Upper lobe of right lung (tissue), 1 donor: ENCODE measurements at places on chromosomes 16 and 17. TPM values are rescaled to one million over a fixed set of nuclear protein-coding genes. Genes with fewer than 3 reads are reported as not detected.

Gene CPHXL2
- total RNA-seq: not detected

Gene EVPLL
- 1.8 TPM for total RNA-seq

Gene TLCD3B
- not detected for total RNA-seq

Gene EMP2
- 726 TPM for total RNA-seq

Gene CCL23
- 26.5 TPM for total RNA-seq

Gene PARD6A
- 4.7 TPM for total RNA-seq

Gene PRR15L
- 47.4 TPM for total RNA-seq

Gene ZNF469
- total RNA-seq: 2.1 TPM

Gene SMIM36
- total RNA-seq: not detected

Gene ZFHX3
- 29.0 TPM for total RNA-seq

DNA sequence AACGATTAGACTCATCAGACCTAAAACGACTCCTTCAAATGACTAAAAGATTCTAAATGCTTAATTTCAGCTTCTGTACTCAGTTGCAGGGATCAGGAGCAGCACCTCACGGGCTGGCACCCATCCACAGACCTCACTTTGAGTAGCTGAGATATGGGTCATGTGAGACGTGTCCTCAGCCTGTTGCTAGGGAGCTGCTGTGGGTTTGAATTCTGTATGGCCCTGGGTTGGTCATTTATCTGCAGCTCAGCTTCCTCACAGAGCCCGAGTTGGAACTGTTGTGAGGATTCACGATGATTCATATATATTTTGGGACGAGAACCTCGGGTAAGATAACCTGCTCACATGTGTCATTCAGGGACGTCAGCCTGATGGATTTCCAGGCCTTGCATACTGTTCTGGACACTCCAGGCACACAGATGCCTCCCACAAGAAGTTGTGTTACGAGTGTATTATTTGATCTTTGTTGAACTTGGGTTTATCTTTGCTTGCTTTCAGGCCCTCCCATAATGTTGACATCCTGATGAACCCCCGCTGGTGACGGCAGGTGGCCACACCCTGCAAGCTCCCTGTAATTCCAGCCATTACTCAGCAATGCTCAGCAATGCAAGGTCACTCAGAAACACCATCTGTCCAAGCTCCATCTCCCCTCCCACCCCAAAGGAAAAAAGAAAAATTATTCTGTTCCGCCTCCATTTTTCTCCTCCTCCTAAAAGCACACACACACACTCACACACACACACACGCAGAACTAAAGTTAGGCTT lies 137.6 kb downstream of the RBFOX3 start:
- no peaks in the 10 kb centered on the region for H3K36me3 ChIP-seq
- no peak overlapping the region for H3K4me3 ChIP-seq
- DNase-seq: no peak
- H3K4me1 ChIP-seq: no peaks in the 10 kb centered on the region
- H3K27ac ChIP-seq: no peak overlapping the region

DNA sequence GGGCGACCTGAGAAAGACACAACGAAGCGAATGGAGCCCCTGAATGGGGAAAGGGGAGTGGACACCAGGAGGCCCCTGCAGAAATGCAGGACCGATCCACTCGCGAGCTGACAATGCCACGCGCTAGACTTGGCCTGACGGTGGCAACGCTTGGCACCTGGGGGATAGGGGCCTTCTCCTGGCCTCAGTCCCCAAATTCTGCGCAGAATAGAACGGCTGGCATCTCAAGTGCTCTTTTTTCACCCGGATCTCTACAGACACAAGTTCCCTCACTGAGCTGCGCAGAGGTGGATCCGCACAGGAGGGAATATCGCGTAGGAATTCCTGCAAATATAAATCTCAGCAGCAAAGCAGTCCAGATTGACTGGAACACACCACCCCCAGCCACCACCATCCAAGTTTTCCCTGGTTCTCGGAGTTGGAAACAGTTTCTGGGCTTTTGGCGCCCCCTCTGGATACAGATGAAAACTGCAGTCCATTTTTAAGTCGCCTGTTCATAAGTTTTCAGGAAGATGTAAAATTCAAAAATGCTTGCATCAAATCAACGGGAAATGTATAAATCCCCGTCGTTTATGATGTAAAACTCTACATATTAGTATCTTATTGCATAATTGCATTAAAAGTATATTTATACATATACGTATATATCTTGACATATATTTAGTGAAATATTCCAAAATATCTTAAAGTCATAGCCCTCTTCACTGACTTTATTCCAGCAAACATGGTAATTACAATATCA lies 2.3 kb upstream of the SOX9 start:
- H3K27me3 ChIP-seq: peaks cover 85% of the 10 kb centered on the region
- no peak for DNase-seq
- no peak overlapping the region for H3K27ac ChIP-seq
- peaks cover 26% of the 10 kb centered on the region for H3K4me1 ChIP-seq

DNA sequence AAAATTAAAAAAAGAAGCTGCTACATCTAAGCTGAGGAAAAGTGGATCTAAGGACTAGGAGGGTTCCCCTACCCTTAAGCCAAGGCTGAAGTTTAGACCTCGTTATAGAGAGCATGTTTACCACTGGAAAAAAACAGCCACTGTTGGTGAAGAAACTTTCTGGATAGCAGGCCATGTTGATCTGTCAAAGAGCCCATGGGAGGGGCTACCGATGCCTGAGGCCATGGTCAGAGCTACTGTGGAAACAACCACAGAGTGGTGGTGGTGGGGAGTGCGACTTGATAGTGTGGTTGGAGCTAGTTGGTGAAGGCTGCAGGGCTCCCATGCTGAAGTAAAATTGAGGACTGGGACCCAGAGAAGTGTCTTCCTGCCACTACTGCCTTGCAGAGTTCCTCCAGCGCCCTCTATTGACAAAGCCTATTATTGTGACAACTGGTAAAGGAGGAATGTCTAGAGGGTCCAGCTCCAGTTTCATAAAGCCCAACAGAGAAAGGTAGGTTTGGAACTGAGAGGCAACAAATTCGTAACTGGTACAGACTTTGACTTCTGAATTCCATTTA lies 12.7 kb upstream of the FAM20A start:
- no peaks in the 10 kb centered on the region for H3K36me3 ChIP-seq
- no peak overlapping the region for H3K27ac ChIP-seq
- no peaks in the 10 kb centered on the region for H3K4me1 ChIP-seq
- DNase-seq: no peak
- H3K4me3 ChIP-seq: no peak overlapping the region

- H3K4me1 ChIP-seq: no peaks in the 10 kb centered on the region
- H3K27ac ChIP-seq: no peak overlapping the region
- DNase-seq: no peak
- no peaks in the 10 kb centered on the region for H3K27me3 ChIP-seq
Observed at GRCh38 chr16:951660-952301, 19.0 kb downstream of the LMF1 start.

- no peaks in the 10 kb centered on the region for H3K27me3 ChIP-seq
- H3K4me3 ChIP-seq: no peak overlapping the region
- DNase-seq: no peak
- H3K27ac ChIP-seq: no peak overlapping the region
- no peaks in the 10 kb centered on the region for H3K36me3 ChIP-seq
Observed at GRCh38 chr17:66432996-66433551, 130.7 kb downstream of the PRKCA start.

GRCh38 chr17:76381633-76382350 lies 2.6 kb upstream of the SPHK1 start:
- peak overlapping the region; percentile 68 for H3K4me3 ChIP-seq
- no peak for DNase-seq
- H3K27ac ChIP-seq: no peak overlapping the region
- H3K27me3 ChIP-seq: no peaks in the 10 kb centered on the region

DNA sequence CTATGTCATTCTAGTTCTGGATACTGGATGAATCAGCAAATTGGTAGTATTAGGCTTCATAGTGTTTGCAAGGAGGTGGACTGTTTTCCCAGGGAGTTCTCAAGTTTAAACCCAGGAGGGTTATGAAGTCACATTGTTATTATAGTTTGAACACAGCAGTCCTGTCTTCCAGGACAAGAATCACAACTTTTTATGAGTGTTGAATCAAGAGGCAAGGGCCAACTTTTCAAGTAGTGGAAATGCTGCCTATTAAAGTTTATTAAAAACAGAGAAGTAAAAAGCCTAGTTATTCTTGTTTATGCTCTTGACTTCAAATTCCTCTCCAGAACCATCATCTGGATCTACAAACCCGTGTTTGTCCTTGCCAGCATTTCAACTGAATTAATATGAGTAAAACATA lies 86.3 kb upstream of the GOT2 start:
- H3K27me3 ChIP-seq: no peaks in the 10 kb centered on the region
- H3K27ac ChIP-seq: no peak overlapping the region
- no peak for DNase-seq
- H3K4me1 ChIP-seq: no peaks in the 10 kb centered on the region

- no peak overlapping the region for H3K27ac ChIP-seq
- H3K27me3 ChIP-seq: no peaks in the 10 kb centered on the region
- H3K4me1 ChIP-seq: no peaks in the 10 kb centered on the region
- no peaks in the 10 kb centered on the region for H3K36me3 ChIP-seq
Observed at GRCh38 chr17:83135692-83136091, 56.3 kb downstream of the METRNL start.

- H3K36me3 ChIP-seq: no peaks in the 10 kb centered on the region
- H3K4me1 ChIP-seq: peaks cover 3% of the 10 kb centered on the region
Observed at GRCh38 chr17:57518587-57519581, 226.2 kb downstream of the CCDC182 start.

- no peaks in the 10 kb centered on the region for H3K36me3 ChIP-seq
- H3K4me3 ChIP-seq: peak overlapping the region; percentile 69
- peaks cover 46% of the 10 kb centered on the region for H3K4me1 ChIP-seq
- H3K27ac ChIP-seq: peak overlapping the region; percentile 94
- H3K27me3 ChIP-seq: no peaks in the 10 kb centered on the region
- DNase-seq: peak; percentile 69
Observed at GRCh38 chr16:10577305-10578202, 2.8 kb downstream of the EMP2 start.

- no peaks in the 10 kb centered on the region for H3K36me3 ChIP-seq
- H3K27me3 ChIP-seq: peaks cover 5% of the 10 kb centered on the region
- no peak overlapping the region for H3K27ac ChIP-seq
- DNase-seq: peak; percentile 44
- H3K4me3 ChIP-seq: no peak overlapping the region
Observed at GRCh38 chr17:78658281-78658785, 81.1 kb upstream of the DNAH17 start.

DNA sequence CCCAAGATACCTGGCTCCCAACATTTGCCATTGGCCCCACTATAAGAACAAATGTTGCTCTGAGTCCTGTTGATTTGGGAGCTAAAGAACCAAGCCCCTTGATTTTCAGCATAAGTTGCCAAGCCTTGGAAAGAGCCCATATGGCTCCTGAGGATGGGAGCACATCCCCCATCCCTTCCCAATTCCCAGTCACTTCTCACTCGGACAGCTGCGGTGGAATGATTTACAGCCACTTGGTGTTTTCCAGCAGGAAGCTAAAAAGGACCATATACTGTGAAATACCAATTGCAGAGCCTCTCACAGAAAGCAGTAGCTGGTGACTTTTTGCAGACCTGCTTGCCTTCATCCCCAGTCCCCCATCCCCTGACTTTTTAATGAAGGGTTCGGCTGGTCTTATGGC lies 524.6 kb downstream of the GRIN2A start:
- H3K36me3 ChIP-seq: no peaks in the 10 kb centered on the region
- no peak overlapping the region for H3K4me3 ChIP-seq
- no peaks in the 10 kb centered on the region for H3K27me3 ChIP-seq
- no peak for DNase-seq
- no peaks in the 10 kb centered on the region for H3K4me1 ChIP-seq
- H3K27ac ChIP-seq: no peak overlapping the region

DNA sequence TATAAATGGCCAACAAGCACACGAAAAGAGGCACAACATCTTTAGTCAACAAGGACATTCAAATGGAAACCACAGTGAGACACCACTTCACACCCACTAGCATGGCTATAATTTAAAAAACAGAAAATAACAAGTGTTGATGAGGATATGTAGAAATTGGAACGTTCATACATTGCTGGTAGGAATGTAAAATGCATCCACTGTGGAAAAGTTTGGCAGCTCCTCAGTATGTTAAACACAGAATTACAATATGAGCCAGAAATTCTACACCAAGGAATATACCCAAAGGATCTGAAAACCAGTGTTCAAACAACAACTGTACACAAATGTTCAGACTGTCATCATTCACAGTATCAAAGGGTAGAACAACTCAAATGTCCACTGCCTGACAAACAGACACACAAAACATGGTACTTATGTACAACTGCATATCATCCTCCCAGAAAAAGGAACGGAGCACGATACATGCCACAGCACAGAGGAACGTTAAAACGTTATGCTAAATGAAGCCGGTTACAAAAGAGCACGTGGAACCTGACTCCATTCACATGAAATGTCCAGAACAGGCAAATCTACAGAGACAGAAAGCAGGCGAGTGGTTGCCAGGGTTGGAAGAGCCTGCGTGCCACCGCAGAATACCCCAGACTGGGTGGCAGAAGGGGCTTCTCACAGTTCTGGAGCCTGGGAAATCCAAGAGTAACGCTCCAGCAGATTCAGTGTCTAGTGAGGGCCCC lies 32.8 kb upstream of the METRNL start:
- no peak overlapping the region for H3K27ac ChIP-seq
- H3K36me3 ChIP-seq: no peaks in the 10 kb centered on the region
- DNase-seq: no peak
- H3K4me3 ChIP-seq: no peak overlapping the region
- no peaks in the 10 kb centered on the region for H3K4me1 ChIP-seq

GRCh38 chr17:73643001-73643851 lies 1.0 kb downstream of the SDK2 start:
- H3K27me3 ChIP-seq: peaks cover 66% of the 10 kb centered on the region
- DNase-seq: peak; percentile 71
- no peaks in the 10 kb centered on the region for H3K36me3 ChIP-seq
- peak overlapping the region; percentile 48 for H3K4me3 ChIP-seq
- H3K4me1 ChIP-seq: peaks cover 18% of the 10 kb centered on the region

- H3K36me3 ChIP-seq: no peaks in the 10 kb centered on the region
- H3K27ac ChIP-seq: no peak overlapping the region
- no peak for DNase-seq
- H3K27me3 ChIP-seq: no peaks in the 10 kb centered on the region
- H3K4me3 ChIP-seq: no peak overlapping the region
- no peaks in the 10 kb centered on the region for H3K4me1 ChIP-seq
Observed at GRCh38 chr17:56176091-56176490, 22.8 kb downstream of the ANKFN1 start.

GRCh38 chr16:56734429-56734828 lies 4.5 kb downstream of the NUP93 start:
- no peaks in the 10 kb centered on the region for H3K27me3 ChIP-seq
- no peak overlapping the region for H3K27ac ChIP-seq
